ENCODE measurements at places on chromosomes 7 and 10.
A peak's percentile ranks its signal among the peaks of the same experiment; 100 is the strongest.

DNA sequence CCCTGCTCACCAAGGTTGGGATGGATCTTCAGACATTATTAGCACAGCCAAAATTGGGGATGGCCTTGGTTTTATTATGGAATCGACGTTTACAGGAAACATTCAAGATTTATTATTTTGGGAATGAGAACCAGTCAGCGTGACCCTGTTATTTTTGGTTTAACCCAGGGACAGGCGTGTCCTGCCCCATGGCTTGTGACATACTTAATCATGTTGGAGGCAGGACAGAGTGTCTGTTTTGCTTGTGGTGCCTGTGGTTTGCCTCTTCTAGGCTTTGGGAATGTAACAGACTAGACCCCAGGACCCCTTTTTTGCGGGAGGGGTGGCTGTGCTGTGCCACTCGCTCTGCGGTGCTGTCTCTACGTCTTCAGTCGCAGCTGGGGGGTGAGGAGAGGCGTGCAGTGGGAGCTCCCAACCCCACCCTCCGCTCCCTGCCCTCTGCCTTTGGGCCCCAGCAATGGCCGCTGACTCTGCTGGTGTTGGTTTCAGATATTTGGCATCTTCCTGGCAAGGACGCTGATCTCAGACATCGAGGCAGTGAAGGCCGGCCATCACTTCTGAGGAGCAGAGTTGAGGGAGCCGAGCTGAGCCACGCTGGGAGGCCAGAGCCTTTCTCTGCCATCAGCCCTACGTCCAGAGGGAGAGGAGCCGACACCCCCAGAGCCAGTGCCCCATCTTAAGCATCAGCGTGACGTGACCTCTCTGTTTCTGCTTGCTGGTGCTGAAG lies 20.1 kb upstream of the SH2D4B start:
- no peak for DNase-seq

DNA sequence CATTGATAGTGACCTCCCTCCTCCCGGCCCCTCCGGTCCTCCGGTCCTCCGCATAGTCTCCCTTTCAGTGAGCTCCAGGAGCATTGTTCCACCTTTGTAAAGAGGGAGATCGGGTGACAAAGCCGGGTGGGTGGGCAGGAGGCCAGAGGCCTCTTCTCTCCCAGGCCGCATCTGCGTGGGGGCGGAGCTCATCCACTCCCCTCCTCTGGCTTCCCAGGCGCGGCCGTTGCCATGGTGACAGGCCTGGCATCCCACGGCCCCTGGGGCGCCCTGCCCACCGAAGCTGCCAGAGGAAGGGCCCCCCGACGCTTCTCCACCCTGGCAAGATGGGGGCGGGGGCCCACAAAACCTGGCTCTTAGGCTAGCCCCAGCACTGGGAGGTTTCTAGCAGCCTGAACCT lies 4.4 kb upstream of the FZD9 start:
- DNase-seq = no peak

GRCh38 chr10:60430017-60430416 lies 40.3 kb upstream of the ANK3 start:
- DNase-seq = no peak

DNA sequence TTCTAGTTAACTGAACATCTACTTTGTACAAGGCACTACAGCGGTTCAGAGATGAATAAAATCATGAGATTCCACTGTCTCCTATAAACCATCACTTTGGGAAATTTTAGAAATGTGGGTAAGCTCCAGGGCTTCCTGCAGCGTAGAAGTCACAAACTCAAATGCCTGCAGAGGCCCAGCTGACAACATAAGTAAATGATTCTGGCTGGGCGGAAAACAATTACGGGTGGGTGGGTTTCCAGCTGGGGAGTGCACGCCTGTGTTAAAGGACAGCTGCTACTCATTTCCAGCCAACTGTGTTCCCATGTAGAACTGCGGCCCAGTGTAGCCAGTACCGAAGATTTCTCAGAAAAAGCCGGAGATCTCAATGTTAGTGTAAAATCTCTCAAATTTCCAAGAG lies 69.5 kb upstream of the ATRNL1 start:
- no peak for DNase-seq

GRCh38 chr10:120598386-120598785 lies 141.4 kb downstream of the PLPP4 start:
- peak; percentile 29 for DNase-seq

DNA sequence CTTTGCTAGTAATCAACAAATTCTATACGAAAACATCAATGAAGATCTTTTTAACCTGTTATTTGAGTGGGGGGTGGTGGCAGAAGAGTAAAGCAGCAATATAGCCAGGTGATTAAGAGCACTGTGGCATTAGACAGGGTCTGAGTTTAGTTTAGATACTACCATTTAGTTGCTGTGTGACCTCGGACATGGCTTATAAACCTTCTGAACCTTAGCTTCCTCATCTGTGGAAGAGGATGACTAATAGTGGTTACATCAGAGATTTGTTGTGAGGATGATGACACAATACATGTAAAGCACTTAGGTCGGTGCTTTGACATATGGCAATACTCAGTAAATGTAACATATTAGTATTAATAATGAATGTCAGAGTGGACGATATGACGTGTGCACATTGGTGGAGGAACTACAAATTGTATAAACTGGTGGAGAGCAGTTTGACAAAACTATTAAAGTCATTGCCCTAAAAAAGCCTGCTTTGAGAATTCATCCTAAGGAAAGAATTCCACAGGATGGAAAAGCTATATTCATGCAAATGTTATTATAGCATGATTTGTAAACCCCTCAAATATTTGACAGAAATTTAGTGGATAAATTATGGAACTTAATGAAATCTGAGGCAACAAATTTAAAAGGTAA lies 24.3 kb downstream of the SPAG6 start:
- peak; percentile 91 for DNase-seq

DNA sequence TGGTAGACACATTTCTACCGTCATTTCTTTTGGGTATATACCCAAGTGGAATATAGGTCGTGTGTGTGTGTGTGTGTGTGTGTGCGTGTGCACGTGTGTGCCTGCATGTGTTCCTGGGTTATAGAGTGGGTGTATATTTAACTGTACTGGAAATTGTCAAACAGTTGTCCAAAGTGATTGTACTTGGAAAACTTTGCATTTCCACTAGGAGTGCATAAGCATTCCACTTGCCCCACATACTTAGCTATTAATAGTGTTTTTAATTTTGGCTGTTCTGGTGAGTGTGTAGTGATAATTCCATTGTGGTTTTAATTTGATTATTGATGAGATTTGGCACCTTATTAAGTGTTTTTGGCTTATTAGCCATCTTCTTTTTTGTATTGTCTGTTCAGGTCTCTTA lies 25.9 kb downstream of the TRUB1 start:
- no peak for DNase-seq

DNA sequence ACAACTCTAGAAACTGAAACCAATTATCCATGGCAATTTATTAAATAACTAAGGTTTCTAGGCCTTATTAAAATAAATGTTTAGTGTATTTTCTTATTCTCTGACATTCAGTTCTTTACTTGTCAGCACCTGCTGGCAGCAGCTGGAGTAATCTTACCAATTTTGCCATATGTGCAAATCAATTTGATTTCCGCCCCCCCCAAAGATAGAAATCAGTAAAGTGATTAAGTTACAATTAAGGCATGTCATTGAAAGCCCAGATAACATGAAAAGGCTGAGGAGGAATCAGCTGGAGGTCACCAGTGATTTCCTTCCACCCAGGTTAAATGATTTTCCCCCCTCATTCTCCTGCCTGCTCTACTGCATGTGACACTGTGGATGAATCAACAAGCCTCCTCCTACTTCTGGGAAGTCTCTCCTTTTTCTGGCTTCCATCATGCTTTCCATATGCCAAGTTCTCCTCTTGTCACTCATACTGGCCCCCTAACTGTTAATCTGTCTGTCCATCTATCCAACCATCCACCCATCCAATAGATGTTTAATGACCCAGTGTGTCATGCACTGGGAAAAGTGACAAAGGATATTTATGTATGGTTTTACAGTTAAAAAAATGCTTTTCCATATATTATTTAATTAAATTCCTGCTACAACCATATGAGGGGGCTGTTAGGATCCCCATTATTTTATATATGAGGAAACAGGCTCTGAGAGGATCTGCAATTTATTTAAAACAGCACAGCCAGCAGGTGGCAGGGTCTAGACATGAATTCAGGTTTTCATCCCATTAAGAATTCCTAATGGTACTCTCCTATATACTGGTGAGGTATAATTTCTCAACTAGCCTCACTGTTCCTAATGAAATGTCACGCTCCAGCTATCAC lies 116.5 kb downstream of the ATXN7L1 start:
- peak; percentile 67 for DNase-seq

- peak; percentile 69 for DNase-seq
Measured at GRCh38 chr7:133633055-133633454, 380.2 kb downstream of the EXOC4 start.

DNA sequence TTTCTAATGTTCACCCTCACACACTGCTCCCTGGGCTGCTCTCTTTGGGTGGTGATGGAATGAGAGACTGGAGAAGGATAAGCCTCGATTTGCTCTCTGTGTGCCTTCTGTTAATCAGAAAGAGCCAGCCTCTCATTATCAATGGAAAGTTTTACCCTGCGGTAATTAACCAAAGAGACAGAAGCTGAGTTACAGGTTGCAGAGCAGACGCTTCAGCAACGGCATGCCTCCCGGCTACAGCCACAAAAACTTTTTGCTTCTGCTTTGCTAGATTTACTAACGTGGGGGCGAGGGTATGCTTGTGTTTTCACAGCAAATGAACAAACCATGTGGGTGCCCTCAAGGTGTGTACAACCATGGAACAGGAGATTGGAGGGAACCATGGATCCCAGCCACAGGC lies 18.0 kb downstream of the GIMAP4 start:
- DNase-seq = no peak

DNA sequence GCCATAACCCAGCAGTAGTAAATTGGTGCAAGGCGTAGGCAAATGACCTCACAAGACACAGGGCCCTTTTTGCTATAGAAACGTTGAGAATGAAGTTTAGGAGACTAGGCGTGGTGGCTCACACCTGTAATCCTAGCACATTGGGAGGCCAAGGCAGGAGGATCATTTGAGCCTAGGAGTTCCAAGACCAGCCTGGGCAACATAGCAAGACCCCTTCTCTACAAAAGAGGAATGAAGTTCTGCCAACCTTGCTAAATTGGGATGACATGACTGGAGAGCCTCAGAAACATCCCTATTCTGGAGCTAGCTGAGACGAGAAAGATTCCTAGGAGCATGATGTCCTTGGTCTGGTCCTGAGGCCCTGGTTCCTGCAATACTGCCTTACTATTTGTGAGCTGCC lies 20.6 kb downstream of the CDK1 start:
- DNase-seq = no peak

GRCh38 chr10:93695740-93696139 lies 6.7 kb downstream of the FRA10AC1 start:
- no peak for DNase-seq

- DNase-seq = peak; percentile 53
Measured at GRCh38 chr7:150740053-150740452, 2.8 kb downstream of the GIMAP5 start.

DNA sequence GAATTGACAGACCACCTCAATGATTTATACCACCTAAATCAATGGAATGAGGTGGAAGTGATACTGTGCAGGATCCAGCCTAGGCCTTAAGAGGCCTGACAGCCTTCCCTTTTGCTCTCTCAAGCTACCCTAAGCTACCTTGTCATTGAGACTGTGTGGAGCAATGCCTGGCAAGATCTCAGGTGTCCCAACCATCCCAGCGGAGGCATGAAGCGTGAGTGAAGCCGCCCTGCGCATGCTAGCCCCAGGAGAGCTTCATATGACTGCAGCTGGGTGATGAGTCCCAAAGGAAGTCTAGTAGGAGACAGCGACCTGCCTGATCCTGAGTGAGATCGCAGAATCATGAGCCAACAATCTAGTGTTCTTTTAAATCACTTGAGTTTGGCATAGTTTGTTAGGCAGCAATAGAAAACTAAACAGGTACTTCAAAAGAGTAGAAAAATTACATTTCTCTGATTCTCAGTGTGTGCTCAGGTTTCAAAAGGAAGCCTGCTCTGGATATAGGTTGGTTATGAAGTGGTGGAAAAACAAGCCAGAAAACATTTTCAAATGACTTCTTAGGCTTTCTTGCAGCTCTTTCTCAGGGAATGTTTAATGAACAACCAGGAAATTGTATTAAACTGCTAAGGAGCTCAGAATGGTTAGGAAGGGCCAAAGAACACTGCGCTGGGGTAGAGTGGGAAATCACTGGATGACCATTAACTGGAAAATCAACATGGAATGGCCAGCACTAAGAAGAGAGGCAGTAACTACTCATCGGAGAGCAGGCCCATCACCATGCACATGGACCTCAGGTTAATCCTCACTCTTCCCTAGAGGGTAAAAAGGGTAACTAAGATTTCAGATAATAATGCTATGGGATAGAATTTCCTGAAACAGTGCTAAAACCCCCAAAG lies 535.2 kb downstream of the PHTF2 start:
- DNase-seq = no peak

GRCh38 chr10:113680190-113681111 lies 739 bp downstream of the CASP7 start:
- DNase-seq = peak; percentile 85

GRCh38 chr10:60427709-60428386 lies 38.2 kb upstream of the ANK3 start:
- DNase-seq = no peak

DNA sequence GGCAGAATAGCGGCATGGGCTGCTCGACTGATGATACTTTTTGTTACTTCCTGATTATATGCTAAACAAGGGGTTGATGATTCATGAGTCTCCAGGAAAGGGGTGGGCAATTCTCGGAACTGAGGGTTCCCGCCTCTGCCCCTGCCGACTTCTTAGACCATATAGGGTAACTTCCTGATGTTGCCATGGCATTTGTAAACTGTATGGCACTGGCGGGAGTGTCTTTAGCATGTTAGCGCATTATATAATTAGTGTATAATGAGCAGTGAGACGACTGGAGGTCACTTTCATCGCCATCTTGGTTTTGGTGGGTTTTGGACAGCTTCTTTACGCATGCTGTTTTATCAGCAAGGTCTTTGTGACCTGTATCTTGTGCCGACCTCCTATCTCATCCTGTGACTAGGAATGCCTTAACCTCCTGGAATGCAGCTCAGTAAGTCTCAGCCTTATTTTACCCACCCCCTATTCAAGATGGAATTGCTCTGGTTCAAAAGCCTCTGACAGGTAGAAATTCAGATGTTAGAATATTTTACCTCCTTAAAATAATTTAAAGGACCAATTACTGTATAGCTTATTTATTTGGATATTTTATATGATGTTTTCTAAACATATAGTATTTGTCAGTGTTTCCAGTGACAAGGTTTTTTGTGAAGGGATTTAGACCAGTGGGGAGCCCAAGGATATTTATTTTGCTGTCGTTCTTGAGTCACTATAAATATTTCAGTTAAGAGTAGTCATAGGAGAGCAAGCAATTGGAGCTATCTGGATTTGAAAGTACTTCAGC lies 90.1 kb upstream of the PIK3CG start:
- no peak for DNase-seq

Data from suppressor macrophage (primary cell).